ENCODE measurements at places on chromosomes 13 and 19. TPM values are rescaled to one million over a fixed set of nuclear protein-coding genes. Genes with fewer than 3 reads are reported as not detected.

The YIPF2 gene
- total RNA-seq: 175 TPM

The LAIR1 gene
- total RNA-seq: not detected

The PDS5B gene
- total RNA-seq: 16.0 TPM

The CBARP gene
- total RNA-seq: 6.8 TPM

The ZNF791 gene
- total RNA-seq: 15.2 TPM

The CRX gene
- total RNA-seq: not detected

The RNF113B gene
- not detected for total RNA-seq

The PSG1 gene
- 0.44 TPM for total RNA-seq

The DNAJC15 gene
- total RNA-seq: 11.3 TPM

The KLK7 gene
- not detected for total RNA-seq

The C1QTNF9 gene
- not detected for total RNA-seq

The ZFR2 gene
- total RNA-seq: not detected

The CLIP3 gene
- total RNA-seq: 7.0 TPM

The HSH2D gene
- total RNA-seq: not detected

The LYPD5 gene
- not detected for total RNA-seq

The ZNF564 gene
- total RNA-seq: 5.3 TPM

The AP1M2 gene
- 0.22 TPM for total RNA-seq

The SIAH3 gene
- total RNA-seq: not detected

The SOX1 gene
- total RNA-seq: not detected

The TNFSF9 gene
- not detected for total RNA-seq

The COX6B2 gene
- 0.22 TPM for total RNA-seq

The GNG7 gene
- 0.44 TPM for total RNA-seq

The NAPSA gene
- not detected for total RNA-seq

The TBXA2R gene
- total RNA-seq: 5.6 TPM

The TMPRSS9 gene
- total RNA-seq: not detected

The ATP4B gene
- not detected for total RNA-seq

The SHD gene
- total RNA-seq: not detected

The CYP4F12 gene
- not detected for total RNA-seq

The LTBP4 gene
- 16.6 TPM for total RNA-seq

The SELENOV gene
- not detected for total RNA-seq

The NLRP11 gene
- total RNA-seq: not detected

The TDRD12 gene
- 0.14 TPM for total RNA-seq

The CD209 gene
- total RNA-seq: 0.14 TPM

The KLK15 gene
- not detected for total RNA-seq

The KIR2DL3 gene
- not detected for total RNA-seq

The ATP8B3 gene
- 1.1 TPM for total RNA-seq

The ZNF708 gene
- 4.0 TPM for total RNA-seq

The OR7C1 gene
- total RNA-seq: not detected

The SHISA7 gene
- not detected for total RNA-seq

The XPO4 gene
- total RNA-seq: 16.2 TPM

The PCP2 gene
- total RNA-seq: not detected

The ZNF723 gene
- not detected for total RNA-seq

The SLC25A41 gene
- total RNA-seq: not detected

The CALR3 gene
- total RNA-seq: not detected

The GGN gene
- 0.44 TPM for total RNA-seq

The LILRB5 gene
- total RNA-seq: not detected

The ZNF613 gene
- 6.1 TPM for total RNA-seq

The GSX1 gene
- not detected for total RNA-seq

The MAP4K1 gene
- 0.72 TPM for total RNA-seq

The MCEMP1 gene
- total RNA-seq: not detected

The IZUMO2 gene
- total RNA-seq: not detected

The MATK gene
- total RNA-seq: not detected

Data from placental pericyte (primary cell).